ENCODE measurements at places on chromosomes 1 and 21.

GRCh38 chr1:161486806-161487741 lies 18.2 kb upstream of the FCGR2A start:
- no peak overlapping the region for H3K27ac ChIP-seq
- H3K36me3 ChIP-seq = no peaks in the 10 kb centered on the region
- peaks cover 42% of the 10 kb centered on the region for H3K27me3 ChIP-seq
- H3K4me1 ChIP-seq = peaks cover 28% of the 10 kb centered on the region

GRCh38 chr1:5424802-5425703 lies 567.2 kb downstream of the NPHP4 start:
- peaks cover 10% of the 10 kb centered on the region for H3K4me1 ChIP-seq
- peaks cover 35% of the 10 kb centered on the region for H3K27me3 ChIP-seq
- DNase-seq = no peak
- no peak overlapping the region for H3K4me3 ChIP-seq
- no peak overlapping the region for H3K27ac ChIP-seq
- no peaks in the 10 kb centered on the region for H3K36me3 ChIP-seq

GRCh38 chr1:42745851-42746250 lies 5.8 kb upstream of the CLDN19 start:
- DNase-seq = no peak
- no peaks in the 10 kb centered on the region for H3K27me3 ChIP-seq
- no peak overlapping the region for H3K4me3 ChIP-seq
- H3K4me1 ChIP-seq = no peaks in the 10 kb centered on the region
- peaks cover 13% of the 10 kb centered on the region for H3K36me3 ChIP-seq

- peaks cover 18% of the 10 kb centered on the region for H3K36me3 ChIP-seq
- H3K27me3 ChIP-seq = no peaks in the 10 kb centered on the region
- no peak overlapping the region for H3K4me3 ChIP-seq
- H3K4me1 ChIP-seq = peaks cover 40% of the 10 kb centered on the region
Measured at GRCh38 chr1:36253161-36253862, 29.1 kb downstream of the THRAP3 start.

DNA sequence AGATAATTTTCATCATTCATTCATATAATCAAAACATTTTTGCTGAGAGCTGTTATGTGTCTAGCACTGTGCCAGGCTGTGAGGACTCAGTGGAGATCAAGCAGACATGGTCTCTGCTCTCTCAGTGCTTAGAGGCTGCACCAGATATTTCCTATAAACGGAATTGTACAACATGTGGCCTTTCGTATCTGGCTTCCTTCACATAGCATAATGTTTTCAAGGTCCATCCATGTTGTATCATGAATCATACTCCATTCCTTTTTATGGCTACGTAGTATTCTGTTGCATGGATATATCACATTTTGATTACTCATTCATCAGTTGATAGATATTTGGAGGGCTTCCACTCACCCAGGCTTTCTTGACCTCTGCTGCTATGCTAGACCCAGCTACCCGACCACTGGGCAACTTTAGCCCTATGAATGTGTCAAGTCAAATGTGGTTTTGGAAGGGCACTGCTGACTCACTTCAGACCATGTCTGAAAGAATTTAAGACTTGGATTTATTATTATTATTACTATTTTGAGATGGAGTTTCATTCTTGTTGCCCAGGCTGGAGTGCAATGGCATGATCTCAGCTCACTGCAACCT lies 18.5 kb downstream of the NCF2 start:
- H3K36me3 ChIP-seq = peaks cover 2% of the 10 kb centered on the region
- H3K4me3 ChIP-seq = no peak overlapping the region
- no peaks in the 10 kb centered on the region for H3K27me3 ChIP-seq
- no peak overlapping the region for H3K27ac ChIP-seq
- peaks cover 6% of the 10 kb centered on the region for H3K4me1 ChIP-seq

- no peaks in the 10 kb centered on the region for H3K27me3 ChIP-seq
- peaks cover 11% of the 10 kb centered on the region for H3K4me1 ChIP-seq
- peaks cover 11% of the 10 kb centered on the region for H3K36me3 ChIP-seq
Measured at GRCh38 chr1:113605146-113605545, 154.1 kb downstream of the PHTF1 start.
